ENCODE measurements at places on chromosomes 5 and 9.
A peak's percentile ranks its signal among the peaks of the same experiment; 100 is the strongest.

- DNase-seq: no peak
Observed at GRCh38 chr9:73806876-73807275, 655.2 kb downstream of the ANXA1 start.

- DNase-seq: no peak
Observed at GRCh38 chr9:137398561-137399468, 24.1 kb downstream of the EXD3 start.

- DNase-seq: no peak
Observed at GRCh38 chr9:28456861-28457260, 883.6 kb upstream of the C9orf72 start.

GRCh38 chr9:4591123-4591500 is 71.0 kb upstream of the PLPP6 start:
- no peak for DNase-seq

- no peak for DNase-seq
Observed at GRCh38 chr5:178208540-178209227, 4.4 kb downstream of the HNRNPAB start.

GRCh38 chr5:143352691-143353090 is 50.8 kb downstream of the NR3C1 start:
- DNase-seq: peak; percentile 48

DNA sequence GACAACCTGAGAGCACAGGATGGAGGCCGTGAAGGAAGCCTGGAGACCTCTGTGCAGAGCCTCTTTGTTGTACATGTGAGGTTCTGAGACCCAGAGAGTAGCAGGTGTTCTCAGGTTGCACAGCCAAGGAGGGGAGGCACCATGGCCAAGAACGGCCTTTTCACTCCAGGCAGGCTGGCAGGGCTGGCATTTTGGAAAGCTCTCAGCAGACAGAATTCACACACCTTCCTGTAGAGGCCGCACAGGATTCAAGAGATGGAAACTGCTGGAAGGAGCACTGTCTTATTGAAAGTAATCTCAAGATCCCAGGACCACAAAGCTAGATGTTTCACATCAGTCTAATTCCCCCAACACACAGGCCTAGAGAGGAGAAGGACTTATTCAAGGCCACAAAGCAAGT is 52.8 kb upstream of the XPA start:
- no peak for DNase-seq

DNA sequence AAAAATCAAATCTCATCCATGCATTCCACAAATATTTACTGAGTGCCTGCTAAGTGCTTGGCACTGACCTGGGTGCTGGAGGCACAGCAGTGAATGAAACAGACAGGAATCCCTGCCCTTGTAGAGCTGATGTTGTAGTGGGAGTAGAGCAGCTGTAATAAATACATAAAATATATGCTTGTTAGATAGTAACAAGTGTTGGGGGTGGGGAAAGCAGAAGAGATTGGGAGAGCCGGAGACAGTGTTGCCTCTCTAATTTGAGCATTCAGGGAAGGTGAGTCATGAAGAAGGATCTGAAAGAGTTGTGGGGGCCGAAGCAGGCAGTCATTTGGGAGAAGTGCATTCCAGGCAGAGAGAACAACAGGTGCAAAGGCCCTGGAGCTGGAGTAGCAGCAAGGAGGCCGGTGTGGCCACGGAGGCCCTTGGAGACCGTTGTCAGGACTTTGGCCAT is 97.9 kb downstream of the ZNF618 start:
- no peak for DNase-seq

Measured in CD4-positive, alpha-beta T cell treated with Interleukin-2 at 100 ng/mL for 4 hours (primary cell).